NCI-H1092 (cell line): ENCODE measurements at places on chromosomes 4 and X.

DNA sequence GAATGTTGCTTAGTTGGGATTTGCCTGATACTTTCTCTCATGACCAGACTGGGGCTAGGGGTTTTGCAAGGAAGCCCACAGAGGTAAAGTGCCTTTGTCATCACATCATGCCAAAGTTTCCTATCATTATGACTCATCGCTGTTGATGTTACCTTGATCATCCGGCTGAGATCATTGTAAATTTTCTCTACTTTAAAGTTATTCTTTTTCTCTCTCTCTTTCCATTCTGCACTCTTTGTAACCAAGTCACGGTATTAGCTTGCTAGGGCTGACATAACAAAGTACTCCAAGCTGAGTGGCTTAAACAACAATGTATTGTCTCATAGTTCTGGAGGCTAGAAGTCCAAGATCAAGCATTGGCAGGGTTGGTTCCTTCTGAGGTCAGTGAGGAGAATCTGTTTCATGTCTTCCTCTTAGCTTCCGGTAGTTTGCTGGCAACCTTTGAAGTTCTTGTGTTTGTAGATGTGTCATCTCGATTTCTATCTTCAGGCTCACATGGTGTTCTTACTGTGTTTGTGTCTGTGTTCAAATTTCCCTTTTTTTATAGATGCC lies 113.0 kb downstream of the DTHD1 start:
- no peak for DNase-seq

DNA sequence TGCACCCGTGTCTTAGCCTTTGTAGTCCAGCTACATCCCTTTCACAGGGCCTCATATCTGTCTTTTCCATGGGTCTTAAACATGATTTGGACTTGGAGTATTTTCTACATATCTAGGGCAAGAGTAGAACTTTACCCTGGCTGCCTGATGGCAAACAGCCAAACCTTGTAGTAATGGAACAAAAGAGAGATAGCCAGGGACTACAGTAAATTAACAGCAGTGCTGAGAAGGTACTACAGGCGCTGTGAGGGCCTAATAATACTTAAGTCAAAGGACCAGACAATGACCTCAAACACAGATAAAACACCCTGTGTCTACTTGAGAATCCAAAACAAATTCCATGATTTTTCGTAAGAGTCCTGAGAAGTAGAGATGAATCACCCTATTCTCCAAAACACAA lies 111.0 kb upstream of the WDR17 start:
- no peak for DNase-seq

- no peak for DNase-seq
Observed at GRCh38 chr4:17170131-17170530, 271.7 kb upstream of the LDB2 start.

- no peak for DNase-seq
Observed at GRCh38 chr4:36206012-36206411, 38.3 kb downstream of the ARAP2 start.

- no peak for DNase-seq
Observed at GRCh38 chr4:80215449-80216052, 18.2 kb downstream of the PRDM8 start.

GRCh38 chrX:69207216-69207615 lies 42.0 kb upstream of the PJA1 start:
- no peak for DNase-seq

GRCh38 chr4:54400188-54400587 lies 171.1 kb downstream of the PDGFRA start:
- DNase-seq = no peak

GRCh38 chr4:101711590-101712260 lies 78.8 kb upstream of the BANK1 start:
- DNase-seq = no peak

- no peak for DNase-seq
Observed at GRCh38 chr4:152486429-152487389, 49.2 kb downstream of the FBXW7 start.

- DNase-seq = no peak
Observed at GRCh38 chr4:160009656-160010493, 907.0 kb downstream of the RAPGEF2 start.

GRCh38 chr4:146063143-146063542 lies 112.4 kb upstream of the LSM6 start:
- DNase-seq = no peak

GRCh38 chrX:107025545-107025944 lies 25.5 kb upstream of the MORC4 start:
- DNase-seq = no peak
